D341Med (cell line): ENCODE measurements at places on chromosomes 4 and X.

DNA sequence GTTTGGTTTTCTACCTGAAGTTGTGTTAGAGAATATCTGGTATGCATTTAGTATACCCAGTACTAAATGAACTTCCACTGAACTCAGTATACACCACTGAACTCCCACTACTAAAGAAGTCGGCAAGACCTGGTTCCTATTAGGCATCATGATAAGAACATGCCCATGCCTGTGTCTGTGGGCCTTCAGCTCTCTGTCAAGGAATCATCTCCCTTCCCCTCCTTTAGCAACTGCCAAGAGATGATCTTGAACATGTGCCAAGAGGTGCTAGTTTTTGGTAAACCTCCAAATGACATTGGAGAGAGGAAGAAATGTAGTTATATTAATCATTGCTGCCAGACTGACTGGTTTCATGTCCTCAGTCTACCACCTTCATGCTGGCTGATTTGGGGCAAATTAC, 113.2 kb downstream of the ATP10D start:
- no peak for DNase-seq

DNA sequence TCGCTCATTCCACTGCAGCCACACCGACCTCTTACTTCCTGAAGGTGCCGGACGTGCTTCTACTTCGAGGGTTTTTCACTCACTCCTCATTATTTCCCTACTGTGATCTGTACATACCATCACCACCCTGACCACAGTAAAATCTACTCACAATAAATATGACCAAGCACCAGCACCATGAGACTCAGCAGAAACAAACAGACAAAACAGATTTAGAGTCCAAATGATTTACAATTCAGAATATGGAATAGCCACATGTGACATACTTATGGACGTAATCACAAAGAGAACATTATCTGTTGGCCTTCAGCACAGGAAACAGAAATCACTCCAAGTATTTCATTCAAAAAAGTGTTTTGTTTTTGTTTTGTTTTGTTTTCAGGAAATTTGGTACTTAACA, 16.1 kb upstream of the KLB start:
- no peak for DNase-seq

GRCh38 chrX:49282647-49283011, 13.0 kb downstream of the PPP1R3F start:
- DNase-seq: peak; percentile 66

DNA sequence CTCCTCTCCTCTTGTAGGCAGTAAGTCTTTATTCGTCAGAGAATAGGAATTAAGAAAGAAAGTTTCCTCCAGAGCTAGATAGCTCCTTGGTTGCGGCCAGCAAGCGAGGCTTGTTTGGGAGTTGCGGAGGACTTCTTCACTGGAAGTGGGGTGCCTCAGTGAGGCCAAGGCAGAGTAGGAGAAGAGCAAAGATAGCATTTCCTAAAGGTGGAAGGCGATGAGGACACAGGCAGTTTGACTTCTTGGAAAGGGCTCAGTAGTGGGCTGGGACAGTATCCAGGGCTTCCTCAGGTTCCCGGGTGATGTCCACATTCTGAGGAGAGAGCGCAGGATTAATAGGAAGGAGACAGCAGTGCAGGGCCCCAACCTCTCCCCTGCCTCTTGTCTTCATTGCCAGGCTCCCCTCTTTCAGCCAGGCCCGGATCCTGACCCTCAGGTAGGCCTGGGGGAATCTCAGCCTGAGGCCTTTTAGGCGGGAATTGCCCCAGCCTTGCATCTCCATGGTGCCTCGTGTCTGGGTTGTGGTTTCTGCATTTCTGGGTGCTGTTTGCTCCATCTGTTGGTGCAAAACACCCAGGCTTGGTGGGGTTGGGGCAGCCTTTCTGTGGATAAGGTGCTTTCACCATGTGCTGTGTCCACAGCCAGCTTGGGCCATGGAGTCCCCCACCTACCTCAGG, 12.7 kb downstream of the TRO start:
- no peak for DNase-seq

- DNase-seq: no peak
Observed at GRCh38 chr4:70712604-70713452, 8.9 kb upstream of the RUFY3 start.

GRCh38 chrX:127782904-127783303, 269.3 kb downstream of the ACTRT1 start:
- DNase-seq: no peak

- peak; percentile 65 for DNase-seq
Observed at GRCh38 chr4:186820391-186820891, 96.8 kb upstream of the FAT1 start.

GRCh38 chrX:18582910-18583493, 88.9 kb downstream of the RS1 start:
- no peak for DNase-seq

DNA sequence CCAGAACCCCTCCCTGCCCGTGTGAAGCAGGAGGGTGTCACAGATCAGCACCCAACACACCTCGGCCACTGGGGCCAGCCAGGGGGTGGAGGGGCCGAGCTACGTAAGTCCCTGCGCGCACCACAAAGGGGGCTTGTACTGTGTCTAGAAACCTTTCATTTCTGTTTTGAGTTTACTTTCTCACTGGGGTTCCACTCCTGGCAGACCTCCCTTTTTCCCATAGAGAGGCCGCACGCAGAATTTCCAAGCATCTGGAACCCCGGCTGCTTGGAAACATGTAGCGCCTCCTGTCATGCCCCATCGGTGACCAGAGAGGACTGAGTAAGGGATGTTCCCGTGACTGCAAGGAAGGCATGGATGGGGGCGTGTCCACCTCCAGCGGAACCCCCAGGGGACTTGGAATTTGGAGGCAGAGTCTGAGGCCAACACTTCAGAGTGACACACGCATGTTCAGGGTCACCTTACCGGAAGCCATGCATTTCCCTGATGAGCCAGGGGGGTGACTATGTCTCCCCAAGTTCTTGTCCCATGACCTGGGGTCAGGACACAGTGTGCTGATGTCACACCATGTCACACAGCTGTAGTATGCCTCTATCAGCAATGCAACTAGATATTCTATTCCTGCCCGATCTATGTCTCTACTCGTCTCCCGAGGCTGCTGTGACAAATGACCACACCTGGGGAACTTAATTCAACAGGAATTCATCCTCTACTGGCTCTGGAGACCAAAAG, 105.3 kb downstream of the DHRSX start:
- DNase-seq: no peak

GRCh38 chr4:5079581-5079980, 28.3 kb downstream of the STK32B start:
- DNase-seq: no peak

GRCh38 chr4:14862891-14863290, 139.4 kb upstream of the CPEB2 start:
- no peak for DNase-seq

DNA sequence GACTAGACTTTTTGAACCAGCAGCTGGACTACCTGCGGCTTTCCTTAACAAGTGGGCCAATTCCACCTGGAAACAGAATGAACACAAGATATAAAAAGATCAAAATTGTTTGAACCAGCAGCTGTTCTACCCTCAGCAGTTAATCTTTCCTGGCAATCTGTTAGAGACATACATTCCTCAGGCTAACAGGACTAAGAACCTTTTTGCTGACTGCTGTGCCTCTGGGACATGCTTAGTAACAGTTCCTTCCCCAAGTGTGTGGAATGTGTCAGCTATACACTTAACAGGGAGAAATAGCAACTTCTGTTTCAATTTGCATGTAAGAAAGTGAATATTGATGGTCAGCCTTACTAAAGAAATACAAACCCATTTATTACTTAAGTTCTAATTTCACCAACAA, 554.4 kb downstream of the ARAP2 start:
- DNase-seq: peak; percentile 37

- DNase-seq: no peak
Observed at GRCh38 chrX:70016513-70016912, 33.2 kb downstream of the AWAT2 start.

DNA sequence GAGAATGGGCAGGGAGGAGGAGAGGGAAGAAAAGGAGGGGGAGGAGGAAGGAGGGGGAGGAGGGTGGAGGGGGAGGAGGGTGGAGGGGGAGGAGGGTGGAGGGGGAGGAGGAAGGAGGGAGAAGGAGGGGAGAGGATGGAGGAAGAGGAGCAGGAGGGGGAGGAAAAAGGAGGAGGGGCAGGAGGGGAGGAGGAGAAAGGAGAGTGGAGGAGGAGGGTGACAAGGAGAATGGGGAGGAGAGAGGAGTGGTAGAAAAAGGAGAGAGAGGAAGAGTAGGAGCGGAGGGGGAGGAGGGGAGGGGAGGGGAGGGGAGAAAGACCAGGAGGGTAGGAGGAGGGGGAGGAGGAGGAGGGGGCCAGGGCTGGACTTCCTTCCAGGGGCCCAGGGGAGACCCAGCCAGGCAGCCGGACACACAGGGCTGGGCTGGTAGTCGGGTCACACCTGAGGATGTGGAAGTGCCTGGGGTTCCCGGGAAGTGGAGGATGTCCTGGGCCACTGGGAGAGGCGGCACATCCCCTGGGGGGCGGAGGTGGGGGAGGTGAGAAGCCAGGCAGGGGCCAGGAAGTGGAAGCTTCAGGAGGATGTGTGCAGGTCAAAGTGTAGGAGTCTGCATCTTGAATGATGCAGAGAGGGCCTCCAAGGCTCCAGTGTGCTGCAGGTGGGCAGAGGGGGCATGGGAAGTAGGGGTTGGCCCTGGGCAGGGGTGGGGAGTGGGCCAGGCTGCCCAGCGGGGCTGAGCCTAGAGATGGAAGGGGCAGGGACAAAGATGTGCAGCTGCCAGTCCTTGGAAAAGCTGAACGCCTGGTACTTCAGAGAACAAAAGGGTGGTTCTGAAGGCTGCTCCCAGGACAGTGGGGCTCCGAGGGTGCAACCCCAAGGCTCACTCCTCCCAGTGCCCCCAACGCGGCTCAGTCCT, 18.8 kb downstream of the IL3RA start:
- DNase-seq: peak; percentile 42

- no peak for DNase-seq
Observed at GRCh38 chr4:16721613-16722291, 176.7 kb downstream of the LDB2 start.

DNA sequence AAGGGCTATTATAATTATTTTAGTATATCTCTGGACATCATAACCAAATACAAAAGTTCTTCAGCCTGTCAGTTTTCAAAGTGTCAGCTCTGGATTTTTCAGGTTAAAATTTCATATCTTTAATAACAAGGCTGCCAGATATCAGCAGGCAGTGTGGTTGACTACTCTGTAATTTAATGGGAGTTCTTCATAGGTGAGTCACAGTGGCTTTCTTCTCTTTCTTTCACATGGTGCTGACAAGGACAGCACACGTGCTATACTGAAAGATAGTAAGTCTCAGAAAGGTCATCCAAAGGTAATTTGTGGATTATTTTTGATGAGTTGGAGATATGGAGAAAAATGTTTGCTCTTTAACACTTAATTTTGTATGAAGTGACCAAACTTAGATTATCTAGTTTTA, 43.2 kb downstream of the GALNT7 start:
- no peak for DNase-seq

- no peak for DNase-seq
Observed at GRCh38 chrX:123878252-123878721, 18.4 kb downstream of the XIAP start.

DNA sequence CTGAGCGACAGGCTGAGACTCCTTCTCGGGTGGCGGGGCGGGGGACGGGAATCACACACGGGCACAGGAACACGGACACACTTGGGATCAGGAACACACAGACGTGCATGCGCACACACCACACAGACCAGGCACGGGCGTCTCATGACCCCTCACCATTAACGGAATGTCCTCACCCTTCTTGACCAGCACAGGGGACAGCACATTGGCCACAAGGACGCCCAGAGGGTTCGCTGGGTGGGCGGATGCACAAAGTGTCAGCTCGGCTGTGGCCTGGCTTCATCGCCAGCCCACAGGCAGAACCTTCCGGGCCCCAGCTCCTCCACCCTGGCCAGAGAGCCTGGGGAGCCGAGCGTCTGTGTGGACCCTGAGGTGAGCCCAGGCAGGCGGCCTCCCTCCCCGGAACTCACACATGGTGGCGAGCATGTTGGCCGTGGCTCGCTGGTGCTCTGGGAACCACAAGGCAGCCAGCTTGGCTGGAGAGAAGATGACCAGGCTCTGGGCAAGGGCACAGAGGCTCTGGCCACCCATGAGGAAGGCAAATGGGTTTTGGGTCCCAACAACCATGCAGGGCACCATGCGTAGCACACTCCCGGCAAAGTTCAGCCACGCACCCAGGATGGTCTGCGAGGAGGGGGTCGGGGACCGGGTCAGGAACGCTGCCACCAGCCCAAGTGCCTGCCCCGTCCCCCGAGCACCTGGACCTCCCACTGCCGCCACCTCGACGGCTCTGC, 3.1 kb downstream of the SLC49A3 start:
- DNase-seq: no peak

- DNase-seq: no peak
Observed at GRCh38 chrX:31633349-31633748, 561.5 kb upstream of the FTHL17 start.

DNA sequence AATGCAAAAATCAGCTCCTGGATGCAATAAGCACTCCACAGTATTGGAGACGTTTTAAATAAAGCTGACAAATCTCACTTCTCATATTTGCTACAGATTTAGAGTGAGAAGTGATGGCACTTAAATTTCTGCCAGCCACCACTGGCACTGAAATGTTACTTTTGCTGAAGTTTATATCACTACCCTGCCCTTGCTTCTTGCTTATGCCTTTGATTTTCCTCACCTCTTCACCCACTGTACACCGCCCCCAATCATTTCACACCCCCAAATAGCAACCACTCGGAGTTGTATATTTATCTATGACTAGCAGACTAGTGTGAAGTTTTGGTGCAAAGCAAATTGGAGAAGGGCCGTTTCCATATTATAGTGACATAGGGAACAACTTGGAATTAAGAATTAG, 19.9 kb upstream of the SLC7A11 start:
- DNase-seq: no peak

GRCh38 chr4:2186133-2186864, 55.6 kb downstream of the HAUS3 start:
- DNase-seq: no peak

DNA sequence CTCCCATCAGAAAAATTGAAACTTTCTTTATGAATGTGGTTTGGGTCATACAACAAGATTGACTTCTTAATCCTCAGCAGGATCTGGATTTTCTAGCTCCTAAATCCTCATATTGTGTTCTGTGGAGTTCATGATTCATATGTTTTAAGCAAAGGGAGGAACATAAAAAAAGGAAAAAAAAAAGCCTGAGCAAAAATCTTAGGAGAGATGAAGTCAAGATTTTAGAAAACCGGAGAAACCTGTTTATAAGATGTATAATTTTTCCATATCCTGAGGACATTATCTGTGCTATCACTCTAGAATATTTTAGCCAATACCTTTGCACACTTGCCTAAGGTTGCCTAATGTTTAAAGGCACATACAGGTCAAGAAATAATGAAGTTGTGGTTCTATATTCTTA, 7.0 kb upstream of the EREG start:
- DNase-seq: no peak
